ENCODE measurements at places on chromosomes 1 and 21. TPM values are rescaled to one million over a fixed set of nuclear protein-coding genes. Genes with fewer than 3 reads are reported as not detected.

Gene HSPB7
- 18.6 TPM for total RNA-seq

Gene LMX1A
- total RNA-seq, result not detected

Gene CFHR2
- not detected for total RNA-seq

Gene CTTNBP2NL
- 74.3 TPM for total RNA-seq

Gene NTRK1
- total RNA-seq, result not detected

Gene CYP2J2
- total RNA-seq, result 0.17 TPM

Gene PSEN2
- total RNA-seq, result 21.3 TPM

Gene IGSF9
- total RNA-seq, result not detected

Gene LRRC3
- not detected for total RNA-seq

Gene SPRR2A
- total RNA-seq, result not detected

Gene ZSWIM5
- not detected for total RNA-seq

Gene AZIN2
- total RNA-seq, result 2.6 TPM

Gene CHIT1
- not detected for total RNA-seq

Gene TACSTD2
- total RNA-seq, result 0.95 TPM

Gene CHI3L2
- total RNA-seq, result not detected

Gene GOLT1A
- 0.28 TPM for total RNA-seq

Gene LCA5L
- 0.85 TPM for total RNA-seq

Gene BACH1
- 48.0 TPM for total RNA-seq

Gene SYT2
- not detected for total RNA-seq

Gene HMCN1
- 2.2 TPM for total RNA-seq

Gene LEPR
- 13.0 TPM for total RNA-seq

Gene FCRL4
- total RNA-seq, result not detected

Gene NEK2
- 28.6 TPM for total RNA-seq

Gene DIO1
- not detected for total RNA-seq

Gene TDRD10
- not detected for total RNA-seq

Gene LHX8
- total RNA-seq, result not detected

Gene CD84
- not detected for total RNA-seq

Gene ITLN2
- total RNA-seq, result not detected

Gene MROH9
- total RNA-seq, result not detected

Gene SPRR1A
- not detected for total RNA-seq

Gene FNDC10
- total RNA-seq, result 1.8 TPM

Gene ODF2L
- 28.1 TPM for total RNA-seq

Gene DEPDC1
- total RNA-seq, result 35.2 TPM

Gene USP48
- total RNA-seq, result 48.3 TPM

Gene S100B
- total RNA-seq, result not detected

Gene PLA2G2A
- total RNA-seq, result not detected

Gene COL6A1
- 334 TPM for total RNA-seq

Gene HES5
- total RNA-seq, result 0.24 TPM

Gene CYP4B1
- total RNA-seq, result not detected

Gene FAM72B
- total RNA-seq, result 2.2 TPM

Gene MFSD2A
- 3.0 TPM for total RNA-seq

Gene LRRC38
- not detected for total RNA-seq

Gene SPRR2B
- not detected for total RNA-seq

Gene SYT14
- total RNA-seq, result 8.6 TPM

Gene PALMD
- total RNA-seq, result not detected

Gene OR14A2
- not detected for total RNA-seq

Gene MPL
- not detected for total RNA-seq

Gene TDRD5
- total RNA-seq, result not detected

Measured in HFFc6 (cell line).